ENCODE measurements at places on chromosomes 7 and 10.
A peak's percentile ranks its signal among the peaks of the same experiment; 100 is the strongest.

- DNase-seq, result no peak
These were observed 84.5 kb upstream of the SEMA3C start for GRCh38 chr7:81003326-81003725.

GRCh38 chr7:157887400-157887799 is 550.6 kb downstream of the DNAJB6 start:
- peak; percentile 22 for DNase-seq

DNA sequence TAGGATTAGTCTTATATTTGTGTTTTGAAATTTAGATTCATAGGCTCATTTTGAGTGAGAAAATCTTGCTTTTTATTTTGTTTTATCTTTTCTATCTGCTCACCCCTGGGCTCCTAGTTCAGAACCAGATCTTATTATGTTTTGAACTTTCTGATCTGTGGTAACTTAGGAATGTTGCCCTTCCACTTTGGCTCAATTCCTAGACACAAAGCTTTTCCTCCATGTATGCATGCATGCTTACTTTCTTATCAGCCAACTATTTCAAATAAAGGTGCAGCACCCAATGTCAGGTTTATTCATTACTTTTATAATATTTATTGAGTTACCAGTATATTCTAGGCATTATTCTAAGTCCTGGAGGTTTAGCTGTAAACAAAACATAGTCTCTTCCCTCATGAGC is 374.8 kb upstream of the KIAA1217 start:
- DNase-seq, result no peak

- DNase-seq, result no peak
These were observed 39.5 kb upstream of the STOX1 start for GRCh38 chr10:68787813-68788212.

- no peak for DNase-seq
These were observed 4.9 kb downstream of the GATA3 start for GRCh38 chr10:8059191-8059936.

DNA sequence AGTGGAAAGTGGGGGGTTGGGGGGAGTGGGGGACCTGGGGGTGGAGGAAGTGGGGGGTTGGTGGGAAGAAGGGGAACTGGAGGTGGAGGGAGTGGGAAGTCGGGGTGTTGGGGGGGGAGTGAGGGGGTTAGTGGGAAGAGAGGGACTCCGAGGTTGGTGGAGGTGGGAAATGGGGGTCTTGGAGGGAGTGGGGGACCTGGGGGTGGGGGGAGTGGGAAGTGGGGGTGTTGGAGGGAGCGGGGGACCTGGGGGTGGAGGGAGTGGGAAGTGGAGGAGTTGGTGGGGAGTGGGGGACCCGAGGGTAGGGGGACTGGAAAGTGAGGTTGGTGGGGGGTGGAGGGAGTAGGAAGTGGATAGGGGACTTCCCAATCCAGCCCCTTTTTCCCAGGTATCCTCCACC is 906 bp upstream of the MMD2 start:
- no peak for DNase-seq

GRCh38 chr10:1110674-1111119 is 54.5 kb downstream of the WDR37 start:
- DNase-seq, result no peak

Measured in spleen (tissue), 13 donors.